ENCODE measurements at places on chromosomes 1 and 21. TPM values are rescaled to one million over a fixed set of nuclear protein-coding genes. Genes with fewer than 3 reads are reported as not detected.

DNA sequence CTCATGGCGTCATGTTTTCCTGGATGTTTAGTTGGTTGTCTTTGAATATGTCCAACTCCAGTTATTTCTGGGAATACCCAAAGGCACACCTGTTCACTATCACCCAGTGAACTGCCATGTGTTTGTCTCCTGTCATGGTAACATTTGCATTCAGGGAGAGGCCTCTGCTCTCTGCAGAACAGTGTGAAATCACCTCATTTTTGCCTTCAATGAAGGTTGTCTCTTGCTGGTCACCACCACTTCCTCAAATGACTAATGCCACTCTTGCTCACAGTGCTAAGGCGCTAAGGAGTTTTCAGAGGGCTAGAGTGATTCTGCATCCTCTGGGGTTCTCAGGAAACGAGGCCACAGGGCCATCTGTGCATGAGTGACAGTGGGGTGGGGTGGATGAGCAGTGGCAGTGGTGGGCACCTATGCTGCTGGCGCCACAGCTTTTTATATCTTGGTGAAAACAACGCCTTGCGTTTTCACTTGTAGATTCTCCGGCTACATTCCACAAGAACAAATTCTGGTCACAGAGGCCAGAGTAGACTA is 60.0 kb upstream of the ATP5PO start:
- no peak for DNase-seq

SVBP gene
- polyA plus RNA-seq, result 48.6 TPM

DNA sequence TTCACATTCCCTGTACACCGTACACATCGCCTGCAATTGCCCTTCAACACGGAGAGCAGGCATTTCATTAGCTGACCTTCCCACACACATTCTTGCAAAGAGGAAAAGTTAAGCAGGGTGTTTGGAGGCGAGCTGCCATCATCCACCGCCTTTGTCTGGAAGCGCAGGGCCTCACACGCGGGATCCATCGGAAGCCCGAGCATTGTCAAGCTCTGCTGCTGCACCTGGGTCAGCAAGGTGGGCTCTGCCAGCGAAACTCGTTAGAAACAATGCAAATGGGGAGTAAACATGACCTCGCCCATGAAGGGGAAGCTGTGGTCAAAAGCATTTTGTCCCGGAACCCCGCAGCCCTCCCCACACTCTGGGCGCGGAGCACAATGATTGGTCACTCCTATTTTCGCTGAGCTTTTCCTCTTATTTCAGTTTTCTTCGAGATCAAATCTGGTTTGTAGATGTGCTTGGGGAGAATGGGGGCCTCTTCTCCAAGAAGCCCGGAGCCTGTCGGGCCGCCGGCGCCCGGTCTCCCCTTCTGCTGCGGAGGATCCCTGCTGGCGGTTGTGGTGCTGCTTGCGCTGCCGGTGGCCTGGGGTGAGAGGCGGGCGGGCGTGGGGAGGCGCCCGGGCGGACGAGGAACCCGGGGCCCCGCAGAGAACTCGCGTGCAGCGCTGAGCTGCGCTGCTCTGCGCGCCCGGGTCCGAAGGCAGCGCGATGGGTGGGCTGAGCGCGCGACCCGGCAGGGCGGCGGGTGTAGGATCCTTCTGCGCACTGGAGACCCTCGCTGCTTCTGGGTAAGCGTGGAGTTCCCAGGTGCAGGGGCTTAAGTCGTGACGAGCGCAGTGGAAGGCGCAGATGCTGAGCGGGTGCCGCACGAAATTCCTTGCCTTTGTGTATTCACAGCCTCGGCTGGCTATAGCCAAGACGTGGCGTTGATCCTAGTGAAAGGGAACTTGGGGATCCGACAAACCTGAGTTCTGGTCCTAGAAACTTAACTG is at the start of gene CR1:
CR1 (plus strand) TSS at position 357 of the 992 bp plus-strand sequence; CDS start at position 468, 111 bp downstream.
- no peak for DNase-seq

DNA sequence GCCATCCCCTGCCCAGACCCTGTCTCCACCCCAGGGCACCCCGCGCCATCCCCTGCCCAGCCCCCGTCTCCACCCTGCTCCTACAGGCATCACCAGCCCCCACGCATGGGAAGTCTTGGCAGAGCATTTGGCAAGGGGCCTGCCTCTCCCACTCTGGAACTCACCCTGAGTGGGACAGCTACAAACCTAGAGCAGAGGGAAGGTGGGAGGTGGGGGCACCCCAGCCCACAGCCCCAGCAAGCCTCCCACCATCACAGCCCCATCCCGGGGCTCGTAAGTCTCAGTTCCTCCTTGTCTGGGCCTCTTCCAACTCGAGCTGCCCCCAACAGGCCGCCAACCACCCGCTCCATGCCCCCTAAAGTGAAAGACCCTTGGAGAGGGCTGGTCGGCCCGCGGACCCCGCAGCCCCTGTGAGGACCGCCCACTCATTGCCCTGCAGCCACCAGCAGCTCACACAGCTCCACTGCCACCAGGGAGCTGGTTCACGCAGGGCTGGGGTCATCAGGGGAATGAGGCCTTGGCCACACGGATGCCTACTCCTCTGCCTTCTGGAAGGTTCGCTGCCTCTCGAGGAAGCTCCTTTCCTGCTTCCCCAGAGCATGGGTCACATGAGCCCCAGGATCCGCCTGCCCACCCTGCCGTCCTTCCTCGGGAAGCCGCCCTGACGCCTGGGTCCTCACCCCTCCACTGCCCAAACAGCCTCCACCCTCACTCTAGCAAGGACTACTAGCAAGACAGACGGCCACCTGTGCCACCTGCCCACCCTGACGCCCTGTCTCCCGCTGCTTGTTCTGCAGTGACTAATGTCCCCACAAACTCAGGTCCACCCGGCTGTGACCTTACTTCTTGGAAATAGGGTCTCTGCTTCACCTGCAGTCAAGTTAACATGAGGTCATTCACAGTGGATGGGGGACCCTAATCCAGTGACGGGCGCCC is 14.4 kb downstream of the MEGF6 start:
- no peak for DNase-seq
